ENCODE measurements at places on chromosomes 11 and 22. TPM values are rescaled to one million over a fixed set of nuclear protein-coding genes. Genes with fewer than 3 reads are reported as not detected.

The H19 gene
- total RNA-seq, result 13.5 TPM

DNA sequence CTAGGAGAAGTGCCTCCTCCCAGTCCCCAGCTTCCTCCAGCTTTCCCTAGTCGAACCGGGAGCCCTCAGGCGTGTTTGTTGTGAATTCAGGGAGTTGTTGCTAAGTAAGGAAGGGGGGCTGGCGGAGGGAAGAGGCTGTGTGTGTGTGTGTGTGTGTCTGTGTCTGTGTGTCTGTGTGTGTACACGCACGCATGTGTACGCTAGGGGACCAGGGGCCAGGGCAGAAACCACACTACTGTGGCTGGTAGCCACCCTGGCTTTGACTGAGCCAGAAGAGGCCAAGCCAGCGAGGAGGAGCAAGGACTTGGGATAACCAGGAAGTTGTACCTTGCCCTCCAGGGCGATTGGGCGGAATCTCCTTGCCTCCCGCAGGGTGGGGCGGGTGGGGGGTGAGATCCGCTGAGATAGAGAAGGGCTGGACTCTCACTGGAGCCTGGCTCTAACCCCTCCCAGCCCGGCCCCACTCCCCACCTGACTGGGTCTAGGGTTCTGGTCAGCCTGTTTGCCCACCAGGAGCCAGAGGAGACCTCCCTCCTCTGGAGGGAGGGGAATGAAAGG is 7.5 kb downstream of the BCL9L start:
- H3K27ac ChIP-seq, result peak overlapping the region; percentile 99
- H3K4me3 ChIP-seq, result peak overlapping the region; percentile 14
- H3K27me3 ChIP-seq, result no peaks in the 10 kb centered on the region
- no peaks in the 10 kb centered on the region for H3K36me3 ChIP-seq
- peaks cover 100% of the 10 kb centered on the region for H3K4me1 ChIP-seq
- DNase-seq, result peak; percentile 75

- H3K36me3 ChIP-seq, result no peaks in the 10 kb centered on the region
- no peak for DNase-seq
- H3K27ac ChIP-seq, result no peak overlapping the region
- no peaks in the 10 kb centered on the region for H3K27me3 ChIP-seq
- no peak overlapping the region for H3K4me3 ChIP-seq
Measured at GRCh38 chr11:76686261-76687079, 15.9 kb upstream of the LRRC32 start.

- H3K27me3 ChIP-seq, result no peaks in the 10 kb centered on the region
- no peak for DNase-seq
- no peak overlapping the region for H3K4me3 ChIP-seq
- H3K36me3 ChIP-seq, result no peaks in the 10 kb centered on the region
- peaks cover 3% of the 10 kb centered on the region for H3K4me1 ChIP-seq
Measured at GRCh38 chr11:47507563-47508239, 45.2 kb downstream of the CELF1 start.

The CRYBB2 gene
- total RNA-seq, result 0.45 TPM

The INS gene
- total RNA-seq, result not detected

The ACR gene
- total RNA-seq, result 1.4 TPM

DNA sequence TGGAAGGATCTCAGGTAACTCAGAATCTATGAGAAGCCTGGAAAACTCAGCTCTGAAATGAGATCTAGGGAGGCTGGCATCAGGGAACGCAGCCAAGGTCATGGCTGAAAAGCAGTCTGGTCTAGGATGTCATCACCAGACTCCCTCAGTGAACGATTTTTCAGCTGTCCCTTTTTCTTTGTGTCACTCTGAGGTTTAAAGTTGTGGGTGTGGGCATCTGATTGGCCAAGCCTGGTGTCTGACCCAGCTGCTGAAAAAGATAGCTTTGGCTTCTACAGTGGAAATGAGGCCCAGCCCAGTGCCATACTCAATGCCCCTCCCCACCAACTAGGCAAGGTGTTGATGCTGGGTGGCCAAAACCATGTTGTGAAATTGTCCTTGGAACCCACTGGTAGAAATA is 14.5 kb downstream of the RPS3 start:
- H3K4me3 ChIP-seq, result no peak overlapping the region
- H3K36me3 ChIP-seq, result no peaks in the 10 kb centered on the region
- no peak for DNase-seq
- no peaks in the 10 kb centered on the region for H3K4me1 ChIP-seq
- H3K27me3 ChIP-seq, result no peaks in the 10 kb centered on the region
- no peak overlapping the region for H3K27ac ChIP-seq

DNA sequence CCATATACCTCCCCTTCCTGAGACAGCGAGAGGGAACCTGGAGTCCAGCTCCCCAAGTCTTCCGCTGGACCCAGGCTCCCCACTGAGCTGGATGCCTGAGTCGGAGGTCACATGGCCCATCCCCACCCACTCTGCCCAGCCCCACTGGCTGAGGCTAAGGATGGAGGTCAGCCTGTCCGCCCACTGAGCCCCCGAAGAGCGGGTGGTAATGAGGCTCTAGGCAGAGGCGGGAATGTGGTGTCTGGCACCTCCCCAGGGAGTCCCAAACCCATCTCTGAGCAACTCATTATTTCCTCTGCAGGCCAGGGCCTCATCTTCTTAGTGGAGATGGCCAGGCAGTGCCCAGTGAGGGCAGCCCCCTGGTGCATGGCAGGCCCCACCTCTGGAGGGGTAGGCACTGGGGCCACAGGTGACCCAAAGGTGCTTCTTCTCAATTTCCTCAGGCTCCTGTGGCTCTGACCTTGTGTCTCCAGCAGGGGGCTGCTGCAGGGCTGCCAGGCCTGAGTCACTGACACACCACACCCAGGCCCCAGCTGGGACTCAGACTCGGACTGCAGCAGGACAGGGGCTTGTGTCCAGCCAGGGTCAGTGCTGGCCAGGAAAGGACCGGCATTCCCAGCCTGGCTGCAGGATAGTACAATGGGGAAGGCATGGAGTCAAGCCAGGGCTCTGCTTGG is 10.2 kb upstream of the PDE2A start:
- H3K4me1 ChIP-seq, result no peaks in the 10 kb centered on the region
- H3K27ac ChIP-seq, result no peak overlapping the region
- no peaks in the 10 kb centered on the region for H3K27me3 ChIP-seq
- peak; percentile 52 for DNase-seq

The SERHL2 gene
- not detected for total RNA-seq

DNA sequence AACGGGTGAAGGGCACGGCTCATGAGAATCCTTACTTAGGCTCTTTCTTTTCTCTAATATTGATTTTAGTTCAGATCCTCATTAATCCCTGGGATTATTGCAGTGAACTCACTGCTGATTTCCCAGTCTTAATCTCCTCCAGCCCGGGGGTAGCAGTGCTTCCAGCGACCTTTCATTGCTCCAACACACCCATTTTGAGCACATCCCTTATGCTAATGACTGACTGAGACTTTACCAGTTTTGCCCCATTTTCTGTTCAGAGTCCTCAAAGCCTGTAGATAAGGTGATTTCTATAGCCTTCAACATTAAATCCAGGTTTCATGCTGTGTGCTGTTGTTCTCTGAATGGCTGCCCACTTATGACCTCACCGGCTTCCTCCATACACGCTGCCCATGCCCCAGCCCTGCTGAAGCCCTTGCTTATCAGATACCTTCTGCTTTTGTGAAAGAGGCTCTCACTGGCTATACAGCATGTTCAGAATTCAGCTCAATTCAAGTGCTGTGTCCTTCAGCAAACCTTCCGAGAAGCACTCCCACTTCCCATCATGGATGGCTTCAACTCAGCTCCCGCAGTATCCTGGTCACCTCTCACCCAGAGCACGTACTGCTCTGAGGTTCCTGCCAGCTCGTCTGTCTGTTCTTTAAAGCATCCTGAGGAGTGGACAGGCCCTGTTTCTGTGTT is 49.0 kb downstream of the PPFIA1 start:
- no peak overlapping the region for H3K27ac ChIP-seq
- H3K27me3 ChIP-seq, result no peaks in the 10 kb centered on the region
- peaks cover 13% of the 10 kb centered on the region for H3K4me1 ChIP-seq
- DNase-seq, result no peak
- no peaks in the 10 kb centered on the region for H3K36me3 ChIP-seq
- no peak overlapping the region for H3K4me3 ChIP-seq

DNA sequence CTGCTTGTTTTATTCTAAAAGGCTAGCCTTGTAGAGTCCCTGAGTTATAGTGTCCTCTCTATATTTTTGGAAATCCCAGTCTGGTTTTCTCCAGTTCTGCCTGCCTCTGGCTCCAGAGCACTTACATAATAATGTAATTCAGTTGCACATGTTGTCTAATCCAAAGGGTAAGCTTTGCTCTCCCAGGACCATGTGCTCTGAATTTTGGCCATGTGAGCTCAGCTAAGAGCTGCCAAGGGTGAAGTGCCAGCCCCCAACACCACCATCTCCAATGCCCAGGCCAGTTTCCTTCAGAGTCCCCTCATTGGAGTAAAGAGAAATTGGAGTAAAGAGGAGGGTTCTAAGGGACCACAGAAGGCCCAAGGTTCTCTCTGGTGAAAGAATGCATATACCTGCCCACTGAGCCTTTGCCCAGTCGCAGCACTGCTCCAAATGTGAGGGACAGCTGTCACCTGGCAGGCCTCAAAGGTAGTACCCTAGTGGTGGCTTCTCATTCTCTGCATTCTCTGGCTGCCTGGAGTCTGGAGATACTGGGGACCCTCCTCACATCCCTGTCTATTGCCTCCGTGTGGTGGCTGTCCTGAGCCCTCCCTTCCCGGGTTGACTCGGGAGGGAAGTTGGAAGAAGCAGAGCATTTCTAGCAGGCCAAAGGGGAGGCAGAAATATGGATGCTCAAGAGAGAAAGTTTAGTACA is 4.9 kb downstream of the CRY2 start:
- no peak overlapping the region for H3K4me3 ChIP-seq
- H3K4me1 ChIP-seq, result peaks cover 89% of the 10 kb centered on the region
- H3K27me3 ChIP-seq, result no peaks in the 10 kb centered on the region
- H3K36me3 ChIP-seq, result peaks cover 3% of the 10 kb centered on the region
- peak overlapping the region; percentile 25 for H3K27ac ChIP-seq

GRCh38 chr11:63909591-63910506 is 7.1 kb downstream of the RCOR2 start:
- H3K4me3 ChIP-seq, result no peak overlapping the region
- no peak overlapping the region for H3K27ac ChIP-seq
- no peaks in the 10 kb centered on the region for H3K27me3 ChIP-seq
- no peak for DNase-seq

The SAAL1 gene
- total RNA-seq, result 13.3 TPM

The MAJIN gene
- total RNA-seq, result 0.27 TPM

DNA sequence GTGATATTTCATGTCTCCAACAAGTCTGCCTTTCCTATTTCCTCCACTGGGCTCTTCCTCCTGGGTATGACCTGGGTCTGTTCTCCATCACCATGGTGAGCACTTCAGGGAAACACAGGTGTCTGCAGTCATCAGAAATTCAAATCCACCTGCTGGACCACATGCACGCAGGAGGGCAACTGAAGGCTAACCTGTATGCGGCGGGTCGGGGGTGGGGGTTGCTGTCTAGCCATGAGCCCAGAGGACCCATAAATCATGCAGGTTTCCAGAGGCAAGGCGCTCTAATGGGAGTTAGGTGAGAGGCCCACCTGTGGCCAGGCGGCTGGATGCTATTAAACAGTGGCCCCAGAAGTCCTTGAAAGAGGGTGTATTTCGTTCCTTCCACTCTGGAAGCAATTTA is 11.1 kb upstream of the PAMR1 start:
- H3K4me1 ChIP-seq, result no peaks in the 10 kb centered on the region
- no peak overlapping the region for H3K27ac ChIP-seq
- H3K4me3 ChIP-seq, result no peak overlapping the region
- H3K36me3 ChIP-seq, result no peaks in the 10 kb centered on the region
- no peak for DNase-seq
- no peaks in the 10 kb centered on the region for H3K27me3 ChIP-seq

DNA sequence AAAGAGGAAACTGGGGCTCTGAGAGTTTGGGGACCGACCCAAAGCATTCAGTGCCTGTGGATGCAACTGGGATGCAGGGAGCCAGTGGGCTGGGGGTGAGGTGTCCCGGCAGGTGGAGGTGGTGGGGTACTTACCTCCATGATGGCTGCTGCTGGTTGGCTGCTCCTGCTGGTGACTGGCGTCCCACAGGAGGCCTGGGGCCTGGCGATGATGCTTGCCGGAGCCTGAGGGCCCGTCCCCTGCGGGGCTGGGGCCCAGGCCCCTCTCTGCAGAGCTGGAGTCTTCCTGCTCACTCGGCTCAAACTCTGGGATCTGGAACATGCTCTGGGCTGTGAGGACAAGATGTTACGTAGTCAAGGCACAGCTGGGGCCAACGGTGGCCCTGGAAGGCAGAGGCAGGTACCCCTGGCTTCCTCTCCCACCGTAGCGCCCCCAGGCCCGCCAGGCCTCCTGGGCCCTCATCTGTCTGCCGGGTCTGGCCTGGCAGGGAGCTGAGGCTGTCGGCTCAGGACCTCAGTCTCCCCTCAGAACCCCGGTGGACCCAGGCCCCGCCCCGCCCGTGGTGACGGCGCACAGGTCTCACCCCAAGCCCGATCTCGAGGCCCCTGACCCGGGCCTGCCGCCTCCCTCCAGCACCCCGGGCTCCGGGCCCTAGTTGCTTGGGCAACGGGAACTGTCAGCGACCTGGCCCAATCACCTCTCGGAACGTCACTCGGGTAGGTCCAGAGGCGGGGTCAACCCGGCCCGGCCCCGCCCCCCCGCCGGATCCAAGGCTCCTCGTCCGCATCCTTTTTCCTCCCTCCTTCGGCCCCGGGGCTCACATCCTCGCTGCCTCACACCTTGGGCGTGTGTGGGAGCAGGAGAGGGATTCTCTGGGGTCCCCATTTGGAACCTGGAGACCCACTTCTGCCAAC is at the start of gene BAD:
Gene BAD (minus strand): TSS at position 618 of the 914 bp plus-strand sequence. CDS start 297 bp downstream, at position 321.
- peak; percentile 95 for DNase-seq
- no peaks in the 10 kb centered on the region for H3K36me3 ChIP-seq
- H3K4me1 ChIP-seq, result peaks cover 23% of the 10 kb centered on the region
- peak within 1 kb of the TSS; percentile 83 for H3K27ac ChIP-seq
- no peaks in the 10 kb centered on the region for H3K27me3 ChIP-seq

The ARHGAP20 gene
- total RNA-seq, result 10.9 TPM

DNA sequence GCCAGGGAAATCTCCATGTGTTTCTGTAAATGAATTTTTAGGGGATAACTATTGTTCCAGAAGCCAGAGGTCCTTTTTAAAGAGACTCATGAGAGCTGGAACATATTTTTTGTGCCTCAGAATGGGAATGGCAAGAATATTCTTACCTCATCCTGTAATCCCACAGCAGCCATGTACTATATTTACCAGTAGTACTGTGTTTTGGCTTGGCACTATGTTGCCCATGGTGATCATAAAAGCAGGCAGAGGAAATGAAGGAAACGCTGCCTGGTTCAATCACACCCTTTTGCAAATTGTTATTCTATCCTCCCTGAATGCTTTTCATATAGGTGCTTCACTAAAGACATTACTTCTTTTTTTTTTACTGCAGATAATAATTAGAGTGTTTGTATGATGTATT is 81.0 kb downstream of the ANO3 start:
- H3K4me3 ChIP-seq, result no peak overlapping the region
- DNase-seq, result no peak
- no peak overlapping the region for H3K27ac ChIP-seq
- no peaks in the 10 kb centered on the region for H3K27me3 ChIP-seq

DNA sequence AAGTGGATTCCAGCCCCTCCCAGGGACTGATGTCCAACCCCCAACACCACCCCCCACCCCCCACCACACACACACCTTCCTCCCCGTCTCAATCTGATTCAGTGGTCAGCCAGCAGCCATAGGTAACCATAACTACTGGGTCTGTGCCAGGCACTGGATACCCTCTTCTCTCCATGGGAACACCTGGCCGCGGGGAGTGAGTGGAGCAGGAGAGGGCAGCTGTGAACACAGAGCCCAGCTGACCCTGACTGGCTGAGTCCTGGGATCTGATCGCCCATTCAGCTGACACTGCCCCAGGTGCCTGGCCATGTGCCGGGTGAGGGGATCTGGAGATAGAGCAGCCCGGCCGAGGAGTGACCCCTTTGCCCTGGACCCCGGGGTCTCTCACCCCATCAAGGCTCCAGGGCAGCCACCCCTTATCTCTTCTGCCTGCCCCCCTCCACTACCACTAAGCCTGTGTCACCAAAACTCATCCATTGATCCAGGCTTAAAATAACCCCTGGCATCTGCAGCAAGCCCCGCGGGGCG is 2.6 kb upstream of the SHISA8 start:
- H3K4me1 ChIP-seq, result peaks cover 30% of the 10 kb centered on the region
- H3K27me3 ChIP-seq, result peaks cover 17% of the 10 kb centered on the region
- H3K4me3 ChIP-seq, result no peak overlapping the region
- no peak overlapping the region for H3K27ac ChIP-seq
